Left ventricle myocardium inferior (tissue), 1 donor: ENCODE measurements at places on chromosomes 3 and 15. TPM values are rescaled to one million over a fixed set of nuclear protein-coding genes. Genes with fewer than 3 reads are reported as not detected.

DNA sequence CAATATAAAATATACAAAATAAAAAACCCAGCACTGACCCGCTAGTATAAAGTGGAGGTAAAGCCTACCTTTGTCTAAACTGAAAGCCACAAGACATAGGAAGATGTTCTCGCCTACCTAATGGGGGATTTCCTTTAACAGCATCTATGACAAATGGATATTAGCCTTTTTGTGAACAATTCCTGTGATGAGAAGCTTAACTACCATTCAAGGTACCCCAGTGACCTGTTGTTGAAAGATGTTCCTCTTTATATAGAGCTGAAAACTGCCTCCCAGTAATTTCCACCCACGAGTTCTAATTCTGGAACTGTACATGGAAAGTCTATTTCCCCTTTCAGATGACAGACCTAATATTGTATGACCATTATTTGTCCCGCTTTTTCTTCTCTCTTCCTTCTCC, 109.8 kb upstream of the RASGRP1 start:
- no peak overlapping the region for H3K27ac ChIP-seq
- no peaks in the 10 kb centered on the region for H3K36me3 ChIP-seq
- H3K4me1 ChIP-seq = no peaks in the 10 kb centered on the region

DNA sequence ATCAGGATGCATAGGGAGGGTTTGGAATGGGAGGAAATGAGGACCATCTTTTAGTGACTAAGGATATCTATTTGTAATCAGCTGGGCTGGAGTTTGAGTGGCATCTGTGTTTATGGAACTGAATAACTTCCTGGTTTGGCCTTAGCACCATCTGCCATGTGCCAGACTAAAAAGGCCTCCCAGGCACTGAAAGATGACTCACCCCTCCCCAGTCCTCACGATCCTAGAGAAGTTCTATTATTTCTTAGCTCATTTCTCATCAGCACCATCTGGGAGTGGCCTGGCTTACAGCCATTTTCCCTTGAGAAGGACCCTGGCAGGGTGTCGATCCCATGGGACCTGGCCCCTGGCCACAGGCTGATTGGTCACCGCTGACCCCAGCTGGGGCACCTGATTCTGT, 23.9 kb upstream of the CTXND1 start:
- H3K27ac ChIP-seq = no peak overlapping the region
- no peaks in the 10 kb centered on the region for H3K36me3 ChIP-seq
- H3K4me3 ChIP-seq = no peak overlapping the region
- no peaks in the 10 kb centered on the region for H3K4me1 ChIP-seq
- no peak for DNase-seq

DNA sequence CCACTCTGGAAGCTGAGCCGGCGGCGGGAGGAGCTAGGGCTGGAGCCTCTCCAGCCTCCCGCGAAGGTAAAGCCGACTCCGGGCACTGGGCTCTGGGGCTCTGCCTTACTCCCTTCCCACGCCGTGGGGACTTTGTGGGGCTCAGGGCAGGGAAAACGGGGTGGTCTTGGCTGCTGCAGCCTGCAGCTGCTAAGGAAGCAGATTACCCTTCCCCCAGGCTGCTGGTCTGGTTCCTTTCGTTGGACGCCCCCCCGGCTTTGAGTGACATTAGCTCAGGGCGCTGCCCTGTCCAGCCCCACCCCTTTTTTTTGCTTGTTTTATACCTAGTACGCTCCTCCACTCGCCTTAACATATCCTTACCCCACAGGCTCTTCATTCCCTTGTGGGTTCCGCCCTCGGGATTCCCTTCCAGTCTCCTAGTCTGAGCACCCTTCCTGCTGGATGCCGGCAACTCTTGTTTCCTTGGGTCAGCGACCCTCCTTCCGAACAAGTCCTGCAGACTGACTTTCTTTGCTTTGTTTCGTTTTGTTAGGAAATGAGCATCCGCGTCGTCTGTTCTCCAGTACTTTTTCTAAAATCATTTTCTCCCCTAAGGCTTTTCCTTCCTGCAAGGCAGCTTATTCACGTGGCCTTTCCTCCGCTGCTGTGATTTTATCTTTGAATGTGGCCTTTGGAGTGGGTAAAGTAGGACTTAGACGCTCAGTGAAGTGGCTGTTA, 551 bp downstream of the DNAJC13 start:
- H3K36me3 ChIP-seq = peaks cover 10% of the 10 kb centered on the region
- peaks cover 45% of the 10 kb centered on the region for H3K4me1 ChIP-seq
- H3K4me3 ChIP-seq = peak overlapping the region; percentile 99
- DNase-seq = peak; percentile 43

GRCh38 chr3:175310046-175310445, 450.9 kb downstream of the NAALADL2 start:
- no peak for DNase-seq
- H3K27me3 ChIP-seq = no peaks in the 10 kb centered on the region
- H3K27ac ChIP-seq = no peak overlapping the region

GRCh38 chr3:188348435-188349244, 194.7 kb downstream of the LPP start:
- H3K27ac ChIP-seq = peak overlapping the region; percentile 87
- no peaks in the 10 kb centered on the region for H3K36me3 ChIP-seq
- H3K27me3 ChIP-seq = no peaks in the 10 kb centered on the region
- no peak overlapping the region for H3K4me3 ChIP-seq

- no peak overlapping the region for H3K27ac ChIP-seq
- H3K36me3 ChIP-seq = no peaks in the 10 kb centered on the region
- H3K4me3 ChIP-seq = no peak overlapping the region
- no peaks in the 10 kb centered on the region for H3K27me3 ChIP-seq
Measured at GRCh38 chr3:105065895-105066839, 300.5 kb upstream of the ALCAM start.

- no peaks in the 10 kb centered on the region for H3K36me3 ChIP-seq
- no peaks in the 10 kb centered on the region for H3K27me3 ChIP-seq
- H3K27ac ChIP-seq = no peak overlapping the region
- peaks cover 17% of the 10 kb centered on the region for H3K4me1 ChIP-seq
- no peak for DNase-seq
Measured at GRCh38 chr3:39755100-39755499, 54.3 kb upstream of the MYRIP start.

GRCh38 chr15:27824841-27825422, 274.2 kb downstream of the OCA2 start:
- no peak overlapping the region for H3K27ac ChIP-seq
- no peak overlapping the region for H3K4me3 ChIP-seq
- DNase-seq = no peak
- peaks cover 20% of the 10 kb centered on the region for H3K27me3 ChIP-seq

GRCh38 chr3:194475978-194476377, 10.8 kb downstream of the ATP13A3 start:
- no peak for DNase-seq
- H3K27ac ChIP-seq = peak overlapping the region; percentile 72
- no peaks in the 10 kb centered on the region for H3K36me3 ChIP-seq
- H3K4me3 ChIP-seq = no peak overlapping the region
- no peaks in the 10 kb centered on the region for H3K27me3 ChIP-seq

DNA sequence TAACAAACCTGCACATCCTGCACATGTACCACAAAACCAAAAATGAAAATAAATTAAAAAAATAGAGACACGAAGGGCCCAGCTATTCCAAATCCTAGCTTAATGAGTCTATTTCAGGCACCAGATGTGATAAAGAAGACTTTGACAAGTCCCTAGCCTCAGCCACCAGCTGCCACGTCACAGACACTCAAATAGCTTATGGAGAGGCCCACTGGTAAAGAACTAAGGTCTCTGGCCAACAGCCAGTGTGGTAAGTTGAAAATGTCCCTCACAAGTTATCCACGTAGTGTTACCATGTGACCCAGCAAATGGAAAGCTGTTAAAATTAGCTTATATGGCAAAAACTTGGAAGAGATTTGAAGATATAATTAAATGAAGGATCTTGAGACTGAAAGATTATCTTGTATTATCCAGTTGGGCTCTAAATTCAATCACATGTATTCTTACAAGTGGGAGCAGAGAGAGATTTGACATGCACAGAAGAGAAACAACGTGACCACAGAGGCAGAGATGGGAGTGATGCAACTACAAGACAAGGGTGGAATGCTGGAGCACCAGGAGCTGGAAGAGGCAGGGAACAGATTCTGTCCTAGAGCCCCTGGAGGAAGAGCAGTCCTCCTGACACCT, 10.9 kb downstream of the ACSBG1 start:
- H3K4me3 ChIP-seq = no peak overlapping the region
- peaks cover 47% of the 10 kb centered on the region for H3K4me1 ChIP-seq
- no peaks in the 10 kb centered on the region for H3K27me3 ChIP-seq
- peak; percentile 55 for DNase-seq

DNA sequence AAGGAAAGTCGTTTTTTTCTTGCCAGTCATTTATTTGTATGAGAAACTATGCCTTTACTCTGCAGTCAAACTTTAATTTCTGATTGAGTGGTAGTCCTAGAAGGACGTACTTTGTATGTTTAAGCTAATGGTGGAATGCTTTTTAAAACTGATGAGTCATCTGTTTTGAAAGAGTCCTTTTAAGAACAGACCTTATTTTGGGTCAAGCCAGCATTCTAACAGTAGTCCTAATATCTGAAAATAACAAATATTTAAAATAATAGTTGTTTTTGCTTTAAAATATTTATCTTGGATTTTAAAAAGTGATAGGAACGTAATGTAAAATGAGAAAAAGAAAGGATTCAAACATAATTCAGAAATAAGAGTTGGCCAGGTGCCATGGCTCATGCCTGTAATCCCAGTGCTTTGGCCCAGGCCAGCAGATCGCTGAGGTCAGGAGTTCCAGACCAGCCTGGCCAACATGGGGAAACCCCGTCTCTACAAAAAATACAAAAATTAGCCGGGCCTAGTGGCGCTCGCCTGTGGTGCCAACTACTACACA, 1.3 kb upstream of the LRRC58 start:
- peak overlapping the region; percentile 94 for H3K27ac ChIP-seq
- no peaks in the 10 kb centered on the region for H3K27me3 ChIP-seq
- DNase-seq = no peak
- H3K36me3 ChIP-seq = no peaks in the 10 kb centered on the region

DNA sequence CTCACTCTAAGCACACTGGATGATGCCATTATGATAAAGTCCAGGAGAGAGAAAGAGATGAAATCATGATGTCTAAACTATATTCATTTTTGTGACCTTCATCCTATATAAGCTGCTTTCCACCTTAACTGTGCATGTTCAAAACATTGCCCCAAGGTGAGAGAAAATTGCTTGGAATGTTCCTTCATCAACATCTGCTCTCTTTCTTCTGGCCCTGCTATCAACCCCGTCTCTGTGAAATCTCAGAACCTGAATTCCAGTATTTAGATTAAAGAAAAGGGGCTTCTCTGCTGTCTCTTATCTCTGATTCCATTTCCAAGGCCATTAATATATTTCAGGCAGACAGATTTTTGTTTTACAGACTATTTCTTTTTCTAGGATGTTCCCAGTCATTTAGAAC, 47.3 kb upstream of the PHLDB2 start:
- no peak for DNase-seq
- no peaks in the 10 kb centered on the region for H3K36me3 ChIP-seq
- H3K27ac ChIP-seq = no peak overlapping the region
- no peak overlapping the region for H3K4me3 ChIP-seq
- H3K27me3 ChIP-seq = no peaks in the 10 kb centered on the region

GRCh38 chr3:18870074-18870640, 278.2 kb upstream of the KCNH8 start:
- H3K27ac ChIP-seq = no peak overlapping the region
- DNase-seq = no peak
- H3K4me1 ChIP-seq = no peaks in the 10 kb centered on the region
- H3K27me3 ChIP-seq = no peaks in the 10 kb centered on the region

DNA sequence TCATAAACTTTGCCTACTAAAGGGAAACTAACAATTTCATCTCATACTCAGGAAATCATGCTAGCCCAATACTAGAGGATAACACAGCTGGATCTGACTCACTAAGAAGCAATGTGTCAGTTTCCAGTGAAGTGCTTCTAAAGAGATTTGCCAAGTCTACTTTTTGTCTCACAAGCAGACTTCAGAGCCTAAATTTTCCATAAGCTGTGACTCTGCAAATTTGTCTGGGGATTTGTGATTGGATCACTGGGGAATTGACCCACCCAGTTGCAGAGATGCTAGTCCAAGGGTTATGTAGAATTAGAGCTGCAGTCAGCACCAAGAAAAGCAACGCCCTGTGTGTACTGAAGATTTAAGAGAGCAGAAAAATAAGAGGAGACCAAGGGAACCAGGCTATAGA, 647.1 kb downstream of the NTRK3 start:
- peak overlapping the region; percentile 46 for H3K27ac ChIP-seq
- no peak overlapping the region for H3K4me3 ChIP-seq
- peaks cover 18% of the 10 kb centered on the region for H3K4me1 ChIP-seq
- H3K27me3 ChIP-seq = no peaks in the 10 kb centered on the region

- peaks cover 8% of the 10 kb centered on the region for H3K27me3 ChIP-seq
- no peak for DNase-seq
- no peak overlapping the region for H3K27ac ChIP-seq
- no peak overlapping the region for H3K4me3 ChIP-seq
Measured at GRCh38 chr3:55189359-55189801, 261.5 kb upstream of the LRTM1 start.

GRCh38 chr3:43616034-43616433, 5.8 kb downstream of the ANO10 start:
- H3K36me3 ChIP-seq = no peaks in the 10 kb centered on the region
- H3K4me1 ChIP-seq = peaks cover 7% of the 10 kb centered on the region
- no peak overlapping the region for H3K27ac ChIP-seq
- DNase-seq = no peak
- no peak overlapping the region for H3K4me3 ChIP-seq
- H3K27me3 ChIP-seq = no peaks in the 10 kb centered on the region

GRCh38 chr15:68646156-68646555, 67.4 kb downstream of the CORO2B start:
- no peak overlapping the region for H3K4me3 ChIP-seq
- H3K36me3 ChIP-seq = no peaks in the 10 kb centered on the region
- no peaks in the 10 kb centered on the region for H3K27me3 ChIP-seq
- DNase-seq = no peak
- H3K27ac ChIP-seq = no peak overlapping the region

GRCh38 chr3:46863261-46863782, at the start of gene MYL3:
MYL3 (minus strand) TSS chr3:46863444; CDS start chr3:46863390, 54 bp downstream.
- H3K27me3 ChIP-seq = no peaks in the 10 kb centered on the region
- H3K4me3 ChIP-seq = peak within 1 kb of the TSS; percentile 70
- peak; percentile 73 for DNase-seq
- H3K4me1 ChIP-seq = peaks cover 82% of the 10 kb centered on the region

DNA sequence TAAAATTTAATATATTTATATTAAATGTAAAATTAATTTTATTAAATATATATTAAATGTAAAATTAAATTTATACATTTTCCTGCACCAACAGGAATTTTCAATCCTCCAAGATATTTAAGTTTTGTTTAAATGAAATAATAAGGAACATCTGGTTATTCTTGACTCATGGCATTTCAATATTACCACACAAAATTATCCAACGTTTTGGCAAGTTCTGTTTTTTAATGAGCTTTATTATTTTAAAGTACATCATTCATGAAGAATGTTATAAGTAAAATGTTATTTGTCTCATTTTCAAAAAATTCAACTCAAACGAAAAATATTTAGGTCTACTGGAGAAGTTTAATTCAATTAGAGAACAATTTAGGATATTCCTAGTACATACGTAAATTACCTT, 811.4 kb downstream of the NAALADL2 start:
- no peaks in the 10 kb centered on the region for H3K36me3 ChIP-seq
- no peak overlapping the region for H3K27ac ChIP-seq
- no peaks in the 10 kb centered on the region for H3K4me1 ChIP-seq

Gene GANC
- 14.5 TPM for total RNA-seq

Gene ACTRT3
- 0.55 TPM for total RNA-seq

Gene ZCWPW2
- total RNA-seq = 2.2 TPM

Gene UROC1
- not detected for total RNA-seq

Gene XCR1
- total RNA-seq = not detected

Gene TMC3
- not detected for total RNA-seq

Gene VWA5B2
- total RNA-seq = not detected

Gene ABCC5
- total RNA-seq = 49.4 TPM

Gene ROPN1
- not detected for total RNA-seq

Gene PLSCR2
- not detected for total RNA-seq

Gene TOP2B
- total RNA-seq = 101 TPM

Gene BSN
- 0.55 TPM for total RNA-seq

Gene PCSK6
- 28.6 TPM for total RNA-seq
